Activated T-cell treated with anti-CD3 and anti-CD28 coated beads, Interleukin-2, amount 50 U/mL, for 72 hours (primary cell): ENCODE measurements at places on chromosomes 3 and 15.

DNA sequence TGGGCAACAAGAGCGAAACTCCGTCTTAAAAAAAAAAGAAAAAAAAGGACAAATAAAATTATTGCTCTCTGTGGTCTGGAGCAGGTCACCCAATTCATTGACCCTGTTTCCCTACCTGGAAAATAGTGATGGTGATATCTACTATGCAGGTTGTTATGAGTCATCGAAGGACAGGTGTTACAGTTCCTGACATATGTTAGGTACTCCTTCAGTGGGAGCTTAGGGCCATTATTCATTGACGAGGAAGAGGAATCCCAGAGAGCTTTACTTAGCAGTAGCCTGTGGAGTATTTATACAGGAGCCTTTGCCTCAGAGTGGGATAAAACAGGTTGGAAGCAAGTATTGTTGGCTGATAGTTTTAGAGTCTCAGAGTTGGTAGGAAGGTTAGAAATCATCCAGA is 74.5 kb downstream of the SLC7A14 start:
- DNase-seq = no peak

- DNase-seq = no peak
These were observed 468.0 kb upstream of the TBL1XR1 start for GRCh38 chr3:177665122-177665808.

GRCh38 chr3:154034797-154035330 is 86.3 kb upstream of the ARHGEF26 start:
- DNase-seq = no peak

GRCh38 chr3:50603261-50604109 is 8.1 kb downstream of the CISH start:
- no peak for DNase-seq

GRCh38 chr3:5430701-5431100 is 243.2 kb downstream of the EDEM1 start:
- DNase-seq = no peak

GRCh38 chr3:184358124-184358767 is 3.2 kb downstream of the CLCN2 start:
- no peak for DNase-seq
